Muscle of leg (tissue), 16 donors: ENCODE measurements at places on chromosomes 5 and 9. TPM values are rescaled to one million over a fixed set of nuclear protein-coding genes. Genes with fewer than 3 reads are reported as not detected.

DNA sequence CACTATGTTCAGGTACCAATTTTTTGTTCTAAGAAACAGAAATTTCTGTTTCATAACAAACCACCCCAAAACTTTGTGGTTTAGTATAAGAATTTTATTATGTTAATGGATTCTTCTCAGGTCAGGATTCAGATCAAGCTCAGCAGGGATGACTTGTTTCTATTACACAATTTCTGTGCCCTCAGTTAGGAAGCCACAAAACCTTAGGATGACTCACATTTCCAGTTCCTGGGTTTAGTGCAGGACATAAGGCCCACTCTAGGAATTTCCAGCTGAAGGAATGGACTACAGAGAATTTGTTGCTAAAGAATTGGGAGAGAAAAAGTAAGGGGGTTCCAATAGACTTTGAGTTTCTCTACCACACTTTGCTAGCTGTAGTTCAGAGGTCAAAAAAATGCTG, 629.3 kb downstream of the ANXA1 start:
- DNase-seq, result no peak

- DNase-seq, result no peak
Observed at GRCh38 chr9:108469654-108470053, 386.1 kb downstream of the ACTL7B start.

DNA sequence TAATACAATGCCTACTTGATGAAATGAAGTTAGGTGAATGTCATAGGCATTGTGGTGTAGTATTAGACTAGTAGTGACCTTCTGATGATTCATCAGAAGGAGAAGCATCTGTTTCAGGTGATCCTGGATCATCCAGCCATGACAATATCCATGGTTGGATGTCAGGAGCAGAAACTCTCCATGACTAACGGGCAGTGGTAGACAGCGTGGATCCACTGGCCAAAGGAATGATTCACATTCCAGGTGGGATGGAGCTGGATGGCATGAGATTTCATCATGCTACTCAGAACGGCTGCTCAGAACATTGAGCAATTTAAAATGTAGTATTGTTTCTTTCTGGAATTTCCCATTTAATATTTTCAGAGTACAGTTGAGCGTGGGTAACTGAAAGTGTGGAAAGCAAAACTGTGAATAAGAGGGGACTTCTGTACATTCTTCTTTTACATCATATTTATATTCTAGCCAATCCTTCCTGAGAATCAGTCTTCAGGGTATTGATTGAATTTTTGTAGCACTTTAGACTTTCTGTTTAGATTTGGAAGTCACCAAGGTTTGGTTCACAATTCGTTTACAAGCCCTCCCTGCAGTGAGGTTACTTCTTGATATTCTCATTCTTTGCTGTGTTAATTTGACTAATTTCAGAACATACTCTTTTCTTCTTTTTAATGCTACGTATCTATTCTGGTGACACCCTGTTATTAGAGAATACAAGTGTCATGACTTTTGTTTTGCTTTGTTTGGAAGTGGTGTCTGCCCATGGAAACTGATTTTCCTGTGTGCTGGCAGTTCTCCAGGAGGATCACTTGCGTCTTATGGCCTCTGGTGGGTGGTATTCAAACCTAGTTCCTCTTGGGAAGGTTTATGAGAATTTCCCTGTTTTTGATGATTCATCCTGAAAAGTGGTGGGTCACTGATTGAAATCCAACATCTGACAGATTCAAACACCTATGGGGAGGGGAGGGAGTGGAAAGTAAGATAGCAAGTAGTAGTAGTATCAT, 12.2 kb upstream of the CLINT1 start:
- peak; percentile 55 for DNase-seq

DNA sequence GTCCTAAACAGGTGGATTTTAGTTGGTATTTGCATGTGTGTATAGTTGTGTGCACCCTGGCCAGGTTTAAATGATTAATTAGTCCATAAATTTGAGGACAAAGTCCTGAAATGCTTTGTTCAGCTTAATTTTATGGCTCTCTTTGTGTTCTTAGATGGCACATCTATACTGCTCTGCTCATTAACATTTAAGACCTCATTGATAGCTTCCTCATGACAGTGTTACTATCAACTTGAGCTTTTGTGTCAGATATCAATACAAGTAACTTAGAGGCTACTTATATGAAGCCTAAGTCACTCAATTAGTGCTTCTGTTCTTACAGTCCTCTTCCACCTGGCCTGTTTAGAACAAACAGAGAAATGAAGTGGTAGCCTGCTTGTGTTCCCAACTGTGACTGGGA, 240.9 kb downstream of the TRPM3 start:
- DNase-seq, result no peak

- no peak for DNase-seq
Observed at GRCh38 chr5:141757402-141757801, 75.4 kb upstream of the ARAP3 start.

DNA sequence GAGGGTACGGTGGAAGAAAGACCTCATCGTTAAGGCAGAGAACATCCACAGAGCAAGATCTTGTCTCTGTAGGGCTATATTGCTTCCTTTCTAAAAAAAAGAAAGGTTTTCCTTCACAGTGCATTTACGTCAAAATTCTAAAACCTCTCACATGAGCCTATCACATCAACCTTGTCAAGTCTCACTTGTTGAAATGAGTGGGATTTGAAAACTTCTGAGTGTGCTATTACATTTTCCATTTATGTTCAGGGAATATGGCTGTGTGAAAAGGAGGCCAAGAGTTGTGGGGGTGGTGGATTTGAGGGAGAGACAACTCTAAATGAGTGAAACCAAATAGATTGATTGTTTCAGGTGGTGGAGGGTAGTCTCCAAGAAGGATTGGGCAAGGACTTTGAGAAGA, 147.1 kb upstream of the MPDZ start:
- DNase-seq, result no peak

DNA sequence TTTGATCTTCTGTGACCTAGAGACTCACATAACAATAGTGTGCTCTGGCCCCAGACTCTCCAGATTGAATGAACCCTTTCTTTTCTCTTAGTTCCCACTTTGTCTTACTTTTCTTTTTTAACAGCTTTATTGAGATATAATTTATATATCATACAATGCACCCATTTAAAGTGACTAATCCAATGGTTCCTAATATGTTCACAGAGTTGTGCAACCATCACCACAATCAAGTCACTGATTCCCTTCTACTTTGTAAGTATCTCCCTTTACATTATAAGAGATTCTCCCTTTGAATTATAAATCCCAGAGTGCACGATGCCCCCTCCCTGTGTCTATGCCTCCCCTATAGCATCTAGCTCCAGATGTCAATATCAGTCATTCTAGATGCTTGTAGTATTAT, 172.4 kb downstream of the HINT1 start:
- DNase-seq, result no peak

GRCh38 chr9:125748446-125749099, 1.4 kb downstream of the PBX3 start:
- peak; percentile 17 for DNase-seq

GRCh38 chr5:123454259-123454911, 31.2 kb upstream of the CEP120 start:
- no peak for DNase-seq

GRCh38 chr5:161549106-161549505, 2.6 kb upstream of the GABRB2 start:
- DNase-seq, result peak; percentile 88

DNA sequence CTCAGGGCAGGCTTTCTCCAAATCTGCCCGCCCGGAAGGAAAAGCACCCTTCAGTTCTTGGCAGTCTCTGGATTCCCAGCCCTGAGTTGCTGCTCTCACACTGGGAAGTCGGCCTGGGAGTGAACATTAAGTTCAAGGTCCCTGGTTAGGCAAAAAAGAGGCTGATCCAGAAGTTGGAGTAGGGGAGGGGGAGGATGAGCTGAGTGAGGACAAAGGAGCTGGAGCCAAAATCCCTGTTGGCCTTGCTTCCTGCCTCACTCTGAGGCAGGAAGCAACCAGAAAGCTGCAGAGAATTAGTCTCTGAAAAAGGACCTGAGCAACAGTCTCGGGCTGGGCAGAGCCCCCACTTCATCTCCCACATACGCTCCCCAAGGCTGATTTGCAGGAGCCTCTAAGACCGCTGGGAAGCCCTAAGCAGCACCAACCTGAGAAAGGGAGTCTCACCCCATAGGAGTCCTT, 15.0 kb upstream of the RPS14 start:
- peak; percentile 90 for DNase-seq

GRCh38 chr5:168086104-168086610, 205.3 kb upstream of the WWC1 start:
- peak; percentile 22 for DNase-seq

GRCh38 chr5:3601911-3602782, 6.5 kb downstream of the IRX1 start:
- no peak for DNase-seq

GRCh38 chr5:2836133-2836532, 84.7 kb upstream of the IRX2 start:
- DNase-seq, result no peak

MAMDC4 gene
- total RNA-seq, result 4.7 TPM

CTNND2 gene
- 0.49 TPM for total RNA-seq

TMEM203 gene
- total RNA-seq, result 25.2 TPM

RAD23B gene
- total RNA-seq, result 62.5 TPM

EQTN gene
- total RNA-seq, result 0.13 TPM
